ENCODE measurements at places on chromosomes 1 and 21.

DNA sequence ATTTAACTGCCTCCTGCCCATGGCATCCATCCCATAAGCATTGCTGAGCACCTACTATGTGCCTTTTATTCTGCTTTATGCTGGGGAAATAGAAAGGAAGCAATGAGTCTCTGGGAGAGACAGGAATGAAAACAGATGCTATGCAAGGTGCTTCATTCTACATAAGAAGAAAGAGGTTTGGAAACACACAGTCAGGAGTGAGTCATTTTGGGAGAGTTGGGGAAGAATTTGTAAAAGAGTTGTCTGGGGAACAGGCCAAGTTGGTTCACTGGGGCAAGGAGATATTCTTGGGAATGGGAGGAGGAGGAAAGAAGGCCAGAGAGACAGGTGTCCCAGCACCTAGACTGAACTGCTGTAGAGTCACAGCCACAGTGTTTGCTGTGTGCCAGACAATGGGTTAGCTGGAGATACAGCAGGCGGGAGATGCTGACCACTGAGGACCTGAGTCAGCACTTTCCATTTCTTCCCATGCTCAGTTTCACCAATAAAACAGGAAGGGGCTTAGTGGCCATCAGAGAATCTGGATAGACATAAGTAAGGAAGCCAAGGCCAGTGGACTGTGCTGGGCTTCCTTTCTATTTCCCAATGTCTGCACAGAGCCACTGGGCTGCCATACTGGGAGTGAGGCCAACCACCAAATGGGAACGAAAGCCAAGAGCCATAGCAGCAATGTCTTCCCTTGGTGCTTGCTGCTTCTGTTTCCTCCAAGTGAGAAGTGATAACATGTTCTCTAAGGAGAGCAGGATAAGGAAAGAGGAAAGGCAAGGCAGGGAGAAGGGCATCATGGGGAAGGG is 187.7 kb upstream of the USP24 start:
- DNase-seq = no peak

DNA sequence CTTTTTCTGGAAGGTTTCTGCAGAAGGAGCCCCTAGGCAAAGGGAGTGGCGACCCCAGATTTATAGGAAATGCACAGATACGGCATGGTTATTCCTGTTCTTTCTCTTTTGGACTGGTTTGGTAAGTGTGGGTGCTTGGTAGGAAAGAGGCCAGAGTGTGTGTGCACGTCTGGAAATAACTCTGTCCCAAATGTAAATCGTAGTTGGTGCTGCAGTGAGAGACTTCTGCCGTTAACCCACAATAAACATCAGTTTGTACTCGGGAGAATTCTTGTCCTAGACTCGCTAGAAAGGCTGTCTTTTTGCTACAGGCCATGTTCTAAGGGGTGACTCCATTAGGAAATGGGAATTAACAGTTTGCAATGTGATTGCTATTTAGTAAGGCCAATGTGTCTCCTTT is 779 bp downstream of the SLC44A3 start:
- DNase-seq = no peak

- DNase-seq = no peak
These were observed 2.2 kb upstream of the KCNA3 start for GRCh38 chr1:110676970-110677369.

GRCh38 chr1:162137179-162137960 is 67.9 kb downstream of the NOS1AP start:
- no peak for DNase-seq

- DNase-seq = no peak
These were observed 11.0 kb upstream of the ZFP69B start for GRCh38 chr1:40439247-40439646.

- DNase-seq = no peak
These were observed 154.8 kb upstream of the RAB4A start for GRCh38 chr1:229116114-229116513.

DNA sequence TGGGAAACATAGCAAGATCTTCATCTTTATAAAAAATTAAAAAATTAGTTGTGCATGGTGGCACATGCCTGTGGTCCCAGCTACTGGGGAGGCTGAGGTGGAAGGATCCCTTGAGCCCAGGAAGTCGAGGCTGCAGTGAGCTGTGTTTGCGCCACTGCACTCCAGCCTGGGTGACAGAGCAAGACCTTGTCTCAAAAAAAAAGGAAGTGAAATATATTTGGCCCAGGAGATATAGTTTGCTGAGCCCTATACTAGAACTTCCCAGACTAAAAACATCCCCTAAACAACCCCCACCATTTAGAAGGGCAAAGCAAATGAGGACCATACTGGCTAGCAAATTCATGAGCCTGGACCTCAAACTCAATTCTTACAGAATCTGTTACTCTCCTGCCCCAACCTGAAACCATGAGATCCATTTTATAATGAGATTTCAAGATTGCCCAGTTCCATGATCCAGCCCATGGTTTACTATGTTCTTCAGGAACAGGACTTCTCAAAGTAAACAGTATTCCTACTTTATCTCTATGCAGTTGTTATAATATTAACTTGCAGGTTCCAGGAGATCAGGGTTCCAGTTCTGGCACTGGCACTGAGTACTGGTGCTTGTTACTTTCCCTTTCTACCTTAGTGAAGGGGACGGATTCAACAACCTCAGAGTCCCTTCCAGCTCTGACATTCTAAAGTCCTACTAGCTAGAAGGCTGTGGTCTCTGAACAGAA is 48.9 kb upstream of the TADA1 start:
- no peak for DNase-seq

DNA sequence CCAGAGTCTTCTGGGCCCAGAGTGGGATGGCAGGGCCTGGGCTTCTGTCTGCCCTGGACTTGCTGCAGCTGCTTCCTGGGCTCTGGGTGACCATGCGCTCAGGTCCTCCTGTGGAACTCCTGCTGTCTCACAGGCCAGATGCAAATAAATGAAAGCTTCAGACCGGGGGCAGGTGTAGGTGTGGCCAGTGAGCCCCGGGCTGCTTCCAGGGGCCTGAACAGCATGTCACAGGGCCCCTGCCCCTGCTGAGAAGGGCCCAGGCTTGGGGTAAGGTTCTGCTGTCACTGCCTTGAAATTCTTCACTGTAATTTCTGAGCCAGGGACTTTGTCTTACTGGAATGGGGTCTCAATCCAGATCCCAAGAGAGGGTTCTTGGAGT is 2.5 kb upstream of the PKNOX1 start:
- DNase-seq = no peak

GRCh38 chr21:41135746-41136145 is 32.2 kb upstream of the BACE2 start:
- no peak for DNase-seq

DNA sequence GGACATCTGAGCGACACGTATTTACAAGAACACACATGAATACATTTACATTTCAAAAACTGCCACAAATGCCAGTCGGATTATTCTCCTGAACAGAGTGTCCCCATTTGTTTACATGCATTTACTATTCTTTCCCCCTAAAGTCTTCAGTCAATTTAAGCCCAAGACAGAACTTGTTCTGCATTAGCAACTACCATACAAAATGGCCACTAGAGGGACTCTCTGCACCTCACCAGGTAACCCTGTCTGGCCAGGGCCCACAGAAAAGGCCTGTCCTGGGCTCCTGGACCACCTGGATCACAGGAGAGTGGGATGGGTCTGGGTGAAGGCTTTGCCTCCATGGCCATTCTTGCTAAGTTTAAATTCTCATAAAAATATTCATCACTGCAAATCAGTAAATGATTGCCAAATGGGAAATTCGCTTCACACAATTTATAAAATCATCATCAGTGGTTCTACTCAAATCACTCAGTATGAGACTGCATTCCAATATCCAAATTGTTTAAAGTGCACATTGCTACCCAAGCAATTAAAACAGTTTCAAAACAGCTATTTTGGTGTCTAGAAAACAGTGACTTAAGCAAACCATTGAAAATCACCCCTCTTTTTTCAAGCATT is 12.5 kb upstream of the GUCA2A start:
- no peak for DNase-seq

- DNase-seq = no peak
These were observed 1.4 kb upstream of the OR14A16 start for GRCh38 chr1:247825362-247825761.

DNA sequence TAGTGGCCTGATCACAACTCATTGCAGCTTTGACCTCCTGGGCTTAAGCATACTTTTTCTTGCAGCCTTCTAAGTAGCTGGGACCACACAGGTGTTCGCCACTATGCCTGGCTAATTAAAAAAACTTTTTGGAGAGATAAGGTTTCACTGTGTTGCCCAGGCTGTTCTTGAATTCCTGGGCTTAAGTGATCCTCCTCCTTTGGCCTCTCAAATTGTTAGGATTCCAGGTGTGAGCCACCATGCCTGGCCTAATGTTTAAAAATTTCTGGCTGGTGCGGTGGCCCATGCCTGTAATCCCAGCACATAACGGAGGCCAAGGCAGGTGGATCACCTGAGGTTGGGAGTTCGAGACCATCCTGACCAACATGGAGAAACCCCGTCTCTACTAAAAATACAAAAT is 24.4 kb downstream of the YTHDF2 start:
- no peak for DNase-seq

- no peak for DNase-seq
These were observed 64.6 kb upstream of the TARDBP start for GRCh38 chr1:10947691-10948462.

- peak; percentile 20 for DNase-seq
These were observed 16.1 kb downstream of the ENSA start for GRCh38 chr1:150613061-150613920.

DNA sequence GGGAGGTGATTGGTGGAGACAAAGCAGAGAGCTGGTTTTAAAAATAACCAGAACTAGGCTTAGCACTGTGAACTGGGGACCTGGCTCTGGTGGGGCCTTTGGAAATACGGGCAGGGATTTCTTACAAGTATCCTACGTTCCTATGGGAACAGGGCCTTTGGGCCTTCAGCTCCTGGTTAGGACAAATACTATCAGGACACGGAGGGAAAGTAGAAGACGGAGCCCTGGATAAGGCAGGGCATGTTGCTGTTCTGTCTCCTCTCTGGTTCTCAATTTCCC is 5.3 kb upstream of the MYOG start:
- no peak for DNase-seq

GRCh38 chr1:176157995-176158394 is 49.1 kb downstream of the COP1 start:
- no peak for DNase-seq
